Liver (tissue), 10 donors: ENCODE measurements at places on chromosomes 7 and 10.

GRCh38 chr7:30717181-30717580 is 34.8 kb upstream of the INMT start:
- DNase-seq, result no peak

GRCh38 chr10:89973326-89973725 is 271.9 kb downstream of the KIF20B start:
- DNase-seq, result no peak

- no peak for DNase-seq
These were observed 18.7 kb downstream of the TACR2 start for GRCh38 chr10:69397972-69398371.

- no peak for DNase-seq
These were observed 256.8 kb upstream of the FZD8 start for GRCh38 chr10:35898716-35899440.

DNA sequence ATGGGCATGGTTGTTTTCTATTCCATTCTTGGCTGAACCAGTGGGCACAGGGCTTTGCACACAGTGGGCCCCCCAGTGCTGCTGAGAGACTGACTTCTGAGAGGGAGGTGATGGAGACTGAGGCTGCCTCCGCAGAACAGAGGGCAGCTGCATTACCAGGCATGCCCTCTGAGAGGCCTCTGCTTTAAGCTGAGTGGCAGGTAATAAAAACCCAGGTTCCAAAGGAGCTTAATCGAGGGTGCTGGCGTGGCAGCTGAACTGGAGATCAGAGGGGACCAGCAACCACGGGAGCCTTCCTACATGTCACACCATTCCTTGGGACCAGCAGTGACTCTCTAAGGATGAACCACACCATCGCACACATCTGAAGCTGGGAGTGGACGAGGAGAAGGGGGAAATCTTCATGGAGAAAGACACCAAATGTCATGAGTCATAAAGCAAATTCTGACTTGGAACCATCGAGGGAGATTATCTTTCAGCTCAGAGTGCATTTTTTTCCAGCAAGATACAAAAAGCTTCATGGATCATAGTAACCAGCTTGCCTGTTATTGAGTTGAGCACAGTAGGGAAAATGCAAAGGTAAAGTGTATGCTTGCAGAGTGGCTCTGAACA is 24.6 kb downstream of the HIPK2 start:
- no peak for DNase-seq

- DNase-seq, result no peak
These were observed 18.5 kb downstream of the PRKAG2 start for GRCh38 chr7:151858456-151858855.

DNA sequence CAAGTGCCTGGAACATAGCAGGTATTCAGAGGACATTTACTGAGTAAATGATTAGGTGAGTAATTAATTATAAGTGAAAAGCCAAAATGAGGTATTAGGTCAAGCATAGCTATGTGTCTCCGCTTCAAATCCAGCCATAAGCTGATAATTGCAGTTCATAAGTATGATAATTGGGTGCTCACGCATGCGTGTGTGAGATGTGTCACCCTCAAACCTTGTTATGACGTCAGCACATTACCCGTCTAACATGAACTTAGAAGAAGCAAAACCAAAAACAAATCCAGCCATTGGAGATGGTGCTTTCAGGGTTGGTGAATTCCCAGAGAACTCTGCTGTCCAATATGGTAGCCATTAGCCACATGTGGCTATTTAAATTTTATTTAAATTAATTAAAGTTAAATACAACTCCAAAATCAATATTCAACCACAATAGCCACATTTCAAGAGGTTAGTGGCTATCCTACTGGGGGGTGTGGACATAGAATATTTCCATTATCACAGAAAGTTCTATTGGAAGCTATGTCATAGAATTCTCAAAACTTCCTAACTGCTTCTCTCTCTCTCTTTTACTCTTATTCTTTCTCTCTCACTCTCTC is at the start of gene CPA5:
TSS of gene CPA5 (plus strand) at position 546 of the 596 bp plus-strand sequence. CDS start 1,670 bp downstream, outside the sequence.
- DNase-seq, result no peak

DNA sequence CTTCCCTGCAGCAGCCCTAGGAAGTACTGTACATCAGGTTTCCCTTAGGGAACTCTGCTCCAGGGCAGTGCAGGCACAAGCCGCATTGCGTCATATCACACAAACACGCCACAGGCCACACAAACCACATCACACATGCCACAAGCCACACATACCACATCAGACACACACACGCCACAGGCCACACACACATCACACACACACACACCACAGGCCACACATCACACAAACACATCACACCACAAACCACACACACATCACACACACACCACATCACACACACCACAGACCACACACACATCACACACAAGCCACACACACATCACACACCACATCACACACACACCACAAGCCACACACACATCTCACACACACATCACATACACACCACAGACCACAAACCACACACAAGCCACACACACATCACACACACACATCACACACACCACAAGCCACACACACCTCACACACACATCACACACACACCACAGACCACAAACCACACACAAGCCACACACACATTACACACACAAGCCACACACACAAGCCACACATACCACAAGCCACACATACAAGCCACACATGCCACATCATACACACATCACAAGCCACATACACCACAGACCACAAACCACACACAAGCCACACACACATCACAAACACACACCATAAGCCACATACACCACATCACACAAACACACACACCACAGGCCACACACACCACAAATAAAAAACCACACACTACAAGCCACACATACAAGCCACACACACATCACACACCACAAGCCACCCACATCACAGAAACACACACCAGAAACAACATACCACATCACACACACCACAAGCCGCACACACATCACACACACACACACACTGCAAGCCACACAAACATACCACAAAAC is 53.4 kb downstream of the TMEM209 start:
- DNase-seq, result no peak

DNA sequence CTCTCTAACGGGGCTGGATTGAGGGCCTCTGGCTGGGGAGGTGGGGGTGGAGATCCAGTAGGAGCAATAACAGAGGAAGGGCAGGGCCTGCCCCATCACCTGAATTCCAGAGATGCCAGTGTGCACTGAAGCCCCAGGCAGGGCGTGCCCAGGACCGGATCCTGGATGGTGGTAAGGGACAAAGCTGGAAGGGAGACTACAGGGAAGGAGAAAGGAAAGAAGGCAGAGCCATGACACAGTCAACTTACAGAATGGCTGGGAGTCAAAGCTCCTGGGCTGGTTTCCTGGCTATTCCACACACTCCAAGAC is 666 bp downstream of the TMEM139 start:
- DNase-seq, result no peak

DNA sequence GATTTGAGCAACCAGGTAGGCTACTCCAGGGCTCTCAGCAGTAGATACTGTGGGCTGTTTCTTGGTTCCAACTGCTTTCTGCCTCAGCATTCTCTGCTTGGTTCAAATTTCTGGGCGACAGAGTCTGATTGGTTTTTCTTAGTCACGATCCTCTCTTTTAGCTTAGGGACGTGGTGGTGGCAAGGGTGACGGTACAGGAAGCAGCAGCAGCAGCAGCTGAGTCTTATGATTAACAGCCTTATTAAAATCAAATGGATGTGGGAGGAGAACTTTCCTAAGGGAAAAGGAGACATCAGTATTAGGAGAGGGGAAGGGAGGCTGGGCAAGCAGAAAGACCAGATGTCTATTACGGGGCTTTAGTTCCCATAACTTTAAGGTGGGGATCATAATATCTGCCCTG is 156.5 kb upstream of the PLPP4 start:
- no peak for DNase-seq

GRCh38 chr7:110539216-110539615 is 551.7 kb upstream of the LRRN3 start:
- no peak for DNase-seq
